ENCODE measurements at places on chromosomes 4 and X. TPM values are rescaled to one million over a fixed set of nuclear protein-coding genes. Genes with fewer than 3 reads are reported as not detected.
A peak's percentile ranks its signal among the peaks of the same experiment; 100 is the strongest.

CLTRN gene
- total RNA-seq = 2.2 TPM

BRS3 gene
- total RNA-seq = 0.18 TPM

GRCh38 chrX:108601276-108601675 is 135.1 kb downstream of the IRS4 start:
- no peak for DNase-seq

HPSE gene
- 1.1 TPM for total RNA-seq

DNA sequence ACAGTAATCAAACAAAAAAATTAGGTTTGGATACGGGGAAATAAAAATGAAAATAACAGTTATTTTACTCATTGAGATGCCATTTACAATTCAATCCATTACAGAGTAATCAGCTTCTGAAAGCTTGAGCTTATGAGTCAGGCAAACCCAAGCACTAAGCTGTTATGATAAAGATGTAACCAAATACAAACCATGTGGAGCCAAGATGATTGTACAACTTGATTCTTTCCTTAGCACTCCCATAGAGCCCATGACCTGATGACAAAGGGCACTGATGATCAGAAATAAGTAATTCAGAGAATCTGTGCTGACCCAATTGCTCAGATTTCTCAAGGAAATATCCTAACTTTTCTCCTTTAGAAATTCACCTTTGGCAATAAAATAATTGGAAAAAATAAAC is 40.5 kb upstream of the PRKG2 start:
- DNase-seq = no peak

DNA sequence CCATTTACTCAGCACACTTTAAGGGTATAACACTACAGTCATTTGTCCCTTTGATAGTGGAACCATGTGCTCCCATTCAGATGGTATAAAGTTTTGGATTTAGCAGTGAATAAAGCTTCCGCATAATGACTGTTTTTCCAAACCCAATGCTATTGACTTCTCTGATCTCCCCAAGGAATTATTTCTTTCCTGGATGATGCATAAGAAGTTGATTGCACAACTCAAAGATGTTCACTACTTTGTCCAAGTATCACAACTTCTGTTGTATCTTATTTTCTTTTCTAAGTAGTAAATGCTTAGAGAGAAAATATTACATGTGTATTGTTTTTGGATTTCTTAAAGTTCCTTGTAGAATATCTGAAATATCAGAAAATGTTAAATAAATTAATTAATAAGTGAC is 300.2 kb downstream of the GPM6A start:
- DNase-seq = no peak

TGIF2LX gene
- total RNA-seq = not detected

DNA sequence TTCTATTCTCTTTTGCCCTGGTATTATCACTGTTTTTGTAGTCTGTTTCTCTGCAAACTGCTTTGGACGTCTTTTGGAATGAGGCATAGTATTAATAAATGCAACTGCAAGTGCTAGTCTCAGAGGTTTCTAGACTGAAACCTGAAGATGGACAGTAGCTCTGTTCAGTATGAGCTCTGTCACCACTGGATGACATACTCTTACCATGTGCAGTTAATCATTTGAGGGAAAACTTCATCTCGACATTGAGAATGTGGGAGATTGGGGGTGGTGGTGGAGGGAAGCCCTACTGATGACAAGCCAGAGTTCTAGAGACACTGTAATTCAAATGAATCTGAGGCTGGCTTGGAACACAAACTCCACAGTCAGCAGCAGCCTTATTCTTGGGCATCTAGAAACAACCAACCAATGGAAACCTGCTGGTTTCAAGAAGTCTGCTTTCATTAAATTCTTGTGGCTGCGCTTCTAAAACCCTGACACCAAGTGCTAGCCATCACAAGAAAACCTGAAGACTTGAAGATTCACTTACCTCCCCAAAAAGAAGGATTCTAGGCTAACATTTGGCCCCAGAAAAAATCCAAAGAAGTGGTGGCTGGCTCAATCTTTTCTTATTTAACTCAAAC is 161.7 kb downstream of the RASL11B start:
- no peak for DNase-seq

GRCh38 chr4:126221717-126222340 is 907.1 kb downstream of the FAT4 start:
- DNase-seq = no peak

GRCh38 chr4:186643501-186644310 is 80.0 kb downstream of the FAT1 start:
- no peak for DNase-seq

DNA sequence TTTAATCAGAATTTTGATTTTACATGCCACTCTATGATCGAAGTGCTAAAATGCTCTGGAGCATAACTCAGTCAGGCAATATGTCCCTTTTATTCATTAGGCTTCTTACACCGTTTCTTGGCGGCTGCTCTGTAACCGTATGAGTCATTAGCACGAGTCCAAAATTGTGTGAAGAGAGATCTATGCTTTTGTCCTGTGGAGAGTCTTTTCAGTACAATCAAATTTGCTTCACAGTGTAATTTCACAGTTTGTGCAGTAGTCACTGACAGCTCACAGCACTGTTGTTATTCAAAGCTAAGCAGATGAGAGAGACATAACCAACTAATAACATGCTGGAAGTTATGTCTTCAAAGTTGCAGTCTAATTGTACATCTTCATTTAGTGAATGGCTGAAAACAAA is 167.8 kb downstream of the PCDH10 start:
- no peak for DNase-seq

FGFR3 gene
- 121 TPM for total RNA-seq

GRCh38 chr4:76306882-76307659 is 538 bp downstream of the STBD1 start:
- DNase-seq = peak; percentile 69

TXK gene
- total RNA-seq = 7.8 TPM

DNA sequence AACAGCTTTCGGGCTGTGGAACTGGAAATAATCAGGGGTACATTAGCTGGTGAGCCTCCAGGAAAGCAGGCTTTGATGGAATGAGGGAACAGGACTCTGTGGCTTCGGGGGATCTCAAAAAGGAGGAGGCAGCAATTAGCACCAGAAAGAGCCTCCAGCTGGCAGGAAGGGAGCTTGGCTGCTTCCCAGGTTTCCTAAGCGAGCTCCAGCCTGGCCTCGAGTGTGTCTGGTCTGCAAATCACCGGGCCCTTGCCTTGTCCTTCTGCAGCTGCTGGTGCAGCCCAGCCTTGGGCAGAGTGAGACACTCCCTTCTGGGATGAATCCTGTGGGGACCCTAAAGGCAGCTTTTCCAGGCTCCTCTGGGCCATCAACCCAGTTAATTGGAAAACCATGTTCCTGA is 10.7 kb upstream of the PDHA1 start:
- no peak for DNase-seq

DNA sequence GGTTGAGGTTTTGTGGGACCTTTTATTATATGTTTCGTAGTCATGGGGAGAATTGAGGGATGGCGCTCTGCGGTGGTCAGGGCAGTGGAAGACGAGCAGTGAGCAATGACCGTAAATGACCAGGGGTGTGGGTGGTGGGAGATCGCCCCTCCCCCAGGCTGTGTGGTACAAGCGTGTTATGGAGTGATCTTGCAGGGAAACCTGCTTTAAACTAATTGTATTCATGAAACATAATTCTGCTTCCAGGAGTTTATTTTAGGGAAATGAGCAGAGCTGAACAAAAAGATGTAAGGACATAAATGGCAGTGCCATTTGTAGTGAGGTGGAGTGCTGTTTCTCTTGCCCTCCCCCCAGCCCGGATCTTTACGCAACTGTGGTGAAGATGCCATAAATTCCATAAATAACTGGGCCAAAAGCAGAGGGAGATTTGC is 20.2 kb downstream of the GYG2 start:
- DNase-seq = no peak

- no peak for DNase-seq
Observed at GRCh38 chr4:154490583-154491340, 837 bp downstream of the DCHS2 start.

GRCh38 chrX:149699761-149700160 is 12.1 kb upstream of the MAGEA11 start:
- DNase-seq = no peak

DNA sequence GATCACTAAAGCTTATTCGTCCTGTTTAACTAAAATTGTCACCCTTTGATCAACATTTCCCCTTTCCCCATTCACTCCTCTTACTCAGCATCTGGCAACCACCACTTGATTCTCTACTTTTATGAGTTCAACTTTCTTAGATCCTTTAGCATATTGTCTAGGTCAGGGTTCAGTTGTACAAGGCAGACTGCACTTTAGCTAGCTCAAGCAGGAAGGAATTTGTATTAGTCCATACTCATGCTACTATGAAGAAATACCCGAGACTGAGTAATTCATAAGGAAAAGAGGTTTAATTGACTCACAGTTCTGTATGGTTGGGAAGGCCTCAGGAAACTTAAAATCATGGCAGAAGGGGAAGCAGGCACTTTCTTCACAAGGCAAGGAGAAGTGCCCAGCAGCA is 44.3 kb downstream of the TASL start:
- DNase-seq = no peak

COL25A1 gene
- 3.4 TPM for total RNA-seq

COL4A5 gene
- total RNA-seq = 94.6 TPM

- DNase-seq = no peak
Observed at GRCh38 chr4:8524595-8525382, 55.4 kb upstream of the GPR78 start.

All from ureter (tissue), 1 donor.